Activated naive CD8-positive, alpha-beta T cell treated with anti-CD3 and anti-CD28 coated beads for 36 hours (primary cell): ENCODE measurements at places on chromosomes 1 and 21. TPM values are rescaled to one million over a fixed set of nuclear protein-coding genes. Genes with fewer than 3 reads are reported as not detected.

The PHF13 gene
- 10.9 TPM for total RNA-seq

The HIVEP3 gene
- total RNA-seq, result 21.3 TPM

The OR6K3 gene
- total RNA-seq, result not detected

The LORICRIN gene
- not detected for total RNA-seq

The TRNP1 gene
- 0.64 TPM for total RNA-seq

The DMBX1 gene
- not detected for total RNA-seq

DNA sequence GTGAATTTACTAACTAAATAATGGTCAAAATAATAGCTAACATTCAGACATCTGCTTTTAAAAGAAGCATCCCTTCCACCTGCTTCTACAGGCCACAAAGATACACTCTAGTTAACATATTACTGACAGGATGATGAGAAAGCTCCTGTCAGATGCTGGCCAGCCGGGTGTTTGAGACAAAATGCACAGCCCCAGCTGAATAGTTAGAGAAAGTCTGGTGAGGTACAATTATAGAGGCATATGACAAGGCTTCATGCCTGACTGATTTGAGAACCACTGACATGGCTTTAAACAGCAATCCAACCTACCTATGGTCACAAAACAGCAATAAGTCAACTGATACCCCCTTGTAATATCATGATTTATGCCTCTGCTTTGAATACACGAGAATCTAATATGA lies 137.0 kb downstream of the DENND1B start:
- no peak overlapping the region for H3K27ac ChIP-seq
- no peaks in the 10 kb centered on the region for H3K27me3 ChIP-seq
- H3K36me3 ChIP-seq, result peaks cover 17% of the 10 kb centered on the region
- no peak for DNase-seq

DNA sequence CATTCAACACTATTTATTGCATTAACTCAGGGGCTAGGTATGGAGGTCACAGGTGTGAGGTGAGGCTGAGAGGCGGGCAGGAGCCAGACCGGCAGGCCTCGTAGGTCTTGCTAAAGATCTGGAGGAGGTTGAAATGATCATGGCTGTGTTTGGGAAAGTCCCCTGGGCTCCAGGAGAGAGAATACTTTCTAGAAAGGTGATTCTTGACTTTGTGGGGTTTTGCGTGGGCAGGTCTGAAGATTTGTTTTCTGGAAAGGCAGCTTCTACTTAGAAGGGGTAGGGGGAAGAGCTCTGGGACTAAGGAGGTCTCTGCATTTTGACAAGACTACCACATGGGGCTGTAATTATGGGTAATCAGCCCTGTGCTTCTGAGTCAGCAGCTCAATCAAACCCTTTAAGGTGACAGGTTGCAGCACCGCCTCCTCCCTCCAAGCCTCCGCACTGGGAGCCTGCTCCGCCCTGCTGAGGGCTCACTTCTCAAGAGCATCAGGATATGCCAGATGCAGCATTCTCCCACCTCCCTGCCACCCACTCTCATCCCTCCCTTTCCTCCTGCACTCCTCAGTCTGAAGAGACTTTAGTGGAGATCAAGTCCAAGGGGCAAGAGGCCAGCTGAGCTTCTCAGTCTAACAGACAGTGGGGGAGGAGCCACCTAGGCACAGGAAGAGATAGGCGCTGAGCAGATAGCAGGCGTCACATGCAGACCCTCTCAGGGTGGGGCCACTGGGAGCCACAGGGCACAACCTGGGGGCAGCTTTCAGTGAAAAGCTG lies 30.5 kb downstream of the SLC30A1 start:
- peaks cover 4% of the 10 kb centered on the region for H3K27me3 ChIP-seq
- H3K36me3 ChIP-seq, result no peaks in the 10 kb centered on the region
- H3K4me3 ChIP-seq, result no peak overlapping the region
- H3K4me1 ChIP-seq, result no peaks in the 10 kb centered on the region
- H3K27ac ChIP-seq, result no peak overlapping the region
- no peak for DNase-seq

GRCh38 chr1:27298632-27299384 lies 23.2 kb upstream of the TMEM222 start:
- no peak overlapping the region for H3K27ac ChIP-seq
- peaks cover 1% of the 10 kb centered on the region for H3K36me3 ChIP-seq
- no peak overlapping the region for H3K4me3 ChIP-seq
- H3K27me3 ChIP-seq, result no peaks in the 10 kb centered on the region
- no peaks in the 10 kb centered on the region for H3K4me1 ChIP-seq

- peaks cover 27% of the 10 kb centered on the region for H3K36me3 ChIP-seq
- H3K4me1 ChIP-seq, result peaks cover 63% of the 10 kb centered on the region
- H3K27me3 ChIP-seq, result no peaks in the 10 kb centered on the region
- peak within 1 kb of the TSS; percentile 92 for H3K27ac ChIP-seq
- peak; percentile 55 for DNase-seq
- peak within 1 kb of the TSS; percentile 86 for H3K4me3 ChIP-seq
Measured at GRCh38 chr1:21289700-21290545, at the start of gene ECE1. ECE1 (minus strand) TSS chr1:21290463; CDS start chr1:21290414, 49 bp downstream.

DNA sequence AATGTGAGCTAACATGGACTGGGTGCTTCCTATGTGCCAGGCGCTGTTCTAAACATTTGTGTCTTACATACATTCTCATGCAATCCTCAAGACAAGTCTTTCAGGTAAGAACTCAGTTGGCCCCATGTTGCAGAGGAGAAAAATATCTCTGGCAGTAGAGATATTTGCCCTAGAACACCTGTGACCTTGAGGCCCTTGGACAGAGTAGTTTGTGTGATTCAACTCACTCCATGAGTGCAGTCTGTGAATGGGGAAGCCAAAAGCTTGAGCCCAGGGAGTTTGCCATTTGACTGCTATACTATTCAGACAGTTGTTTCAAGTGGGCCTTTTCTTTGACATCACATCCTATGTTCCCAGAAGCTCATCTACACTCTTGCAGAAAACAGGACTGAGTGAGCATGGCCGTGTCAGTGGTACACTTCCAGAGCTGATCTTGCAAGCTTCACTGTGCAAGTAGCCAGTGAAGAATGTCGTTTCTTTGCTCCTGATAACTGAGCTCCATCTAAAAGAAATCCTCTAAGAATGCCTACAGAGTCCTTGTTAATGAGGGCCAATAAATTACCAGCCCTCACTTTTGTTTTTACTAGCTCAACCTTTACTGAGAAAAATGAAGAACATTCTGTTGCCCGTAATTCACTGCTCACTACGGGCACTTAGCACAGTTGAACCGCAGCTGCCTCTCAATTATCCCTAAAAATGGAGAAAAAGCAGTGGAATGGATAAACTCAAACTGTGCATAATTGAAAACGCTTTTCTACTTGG lies 98.7 kb upstream of the C8B start:
- no peak overlapping the region for H3K27ac ChIP-seq
- no peaks in the 10 kb centered on the region for H3K4me1 ChIP-seq
- no peak overlapping the region for H3K4me3 ChIP-seq
- DNase-seq, result no peak

DNA sequence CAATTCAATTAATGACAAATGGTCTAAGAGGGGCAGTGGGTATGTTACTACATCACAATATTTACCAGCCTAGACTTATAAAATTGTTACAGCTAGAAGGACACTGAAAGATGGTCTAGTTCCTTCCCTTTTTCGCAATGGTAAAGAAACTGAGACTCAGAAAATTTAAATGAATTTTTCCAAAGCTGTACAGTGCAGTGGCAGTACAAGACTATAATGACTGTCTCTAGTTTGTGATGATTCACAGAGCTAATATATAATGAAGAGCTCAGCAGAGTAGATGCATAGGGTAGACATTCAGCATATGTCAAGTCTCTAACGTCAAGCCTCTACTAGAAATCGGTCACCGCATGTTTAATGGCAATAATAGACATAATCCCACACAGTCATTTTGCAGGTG lies 4.6 kb downstream of the PLPP3 start:
- H3K27ac ChIP-seq, result no peak overlapping the region
- DNase-seq, result no peak
- no peaks in the 10 kb centered on the region for H3K4me1 ChIP-seq

DNA sequence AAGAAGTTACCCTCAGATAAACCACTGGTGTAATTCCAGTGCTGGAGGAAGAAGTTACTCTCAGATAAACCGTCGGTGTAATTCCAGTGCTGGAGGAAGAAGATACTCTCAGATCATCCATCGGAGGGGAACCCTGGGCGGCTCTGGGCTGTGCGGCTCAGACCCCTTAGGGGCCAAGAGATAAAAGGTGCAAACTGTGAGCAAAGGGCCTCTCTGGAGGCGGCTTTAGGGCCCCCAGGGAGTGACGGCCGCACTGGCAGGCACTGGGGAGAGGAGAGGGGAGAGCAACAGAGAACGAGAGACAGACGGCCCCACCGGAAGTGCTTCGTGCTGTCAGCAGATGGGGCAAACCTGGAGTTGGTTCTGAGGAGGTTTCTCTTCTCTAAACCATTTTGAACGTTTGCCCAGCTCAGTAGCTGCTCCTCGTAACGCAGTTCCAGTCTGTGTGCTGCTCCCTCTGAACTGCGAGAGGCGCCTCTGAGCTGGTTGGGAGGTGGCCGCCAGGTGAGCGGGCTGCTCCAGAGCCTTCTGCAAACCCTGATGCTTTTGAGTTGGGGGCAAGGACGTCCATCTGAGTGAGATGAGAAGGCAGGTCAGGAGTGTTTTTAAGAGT lies 62.6 kb upstream of the COL6A1 start:
- peaks cover 11% of the 10 kb centered on the region for H3K4me1 ChIP-seq
- H3K4me3 ChIP-seq, result no peak overlapping the region
- H3K27me3 ChIP-seq, result no peaks in the 10 kb centered on the region
- DNase-seq, result no peak
- H3K27ac ChIP-seq, result no peak overlapping the region
